DND-41 (cell line): ENCODE measurements at places on chromosomes 5 and 9.

GRCh38 chr5:59152701-59153245 lies 569.9 kb downstream of the RAB3C start:
- H3K27me3 ChIP-seq, result no peaks in the 10 kb centered on the region
- H3K4me3 ChIP-seq, result no peak overlapping the region
- no peak overlapping the region for H3K27ac ChIP-seq
- no peaks in the 10 kb centered on the region for H3K4me1 ChIP-seq
- no peaks in the 10 kb centered on the region for H3K36me3 ChIP-seq

GRCh38 chr5:72134226-72134899 lies 27.1 kb downstream of the MAP1B start:
- DNase-seq, result no peak
- no peaks in the 10 kb centered on the region for H3K4me1 ChIP-seq
- no peak overlapping the region for H3K4me3 ChIP-seq
- H3K36me3 ChIP-seq, result no peaks in the 10 kb centered on the region
- no peak overlapping the region for H3K27ac ChIP-seq
- peaks cover 22% of the 10 kb centered on the region for H3K27me3 ChIP-seq

- peaks cover 5% of the 10 kb centered on the region for H3K27me3 ChIP-seq
- no peak overlapping the region for H3K27ac ChIP-seq
- no peaks in the 10 kb centered on the region for H3K4me1 ChIP-seq
- H3K4me3 ChIP-seq, result no peak overlapping the region
- DNase-seq, result no peak
Observed at GRCh38 chr5:136028090-136028489, 698 bp upstream of the TGFBI start.

DNA sequence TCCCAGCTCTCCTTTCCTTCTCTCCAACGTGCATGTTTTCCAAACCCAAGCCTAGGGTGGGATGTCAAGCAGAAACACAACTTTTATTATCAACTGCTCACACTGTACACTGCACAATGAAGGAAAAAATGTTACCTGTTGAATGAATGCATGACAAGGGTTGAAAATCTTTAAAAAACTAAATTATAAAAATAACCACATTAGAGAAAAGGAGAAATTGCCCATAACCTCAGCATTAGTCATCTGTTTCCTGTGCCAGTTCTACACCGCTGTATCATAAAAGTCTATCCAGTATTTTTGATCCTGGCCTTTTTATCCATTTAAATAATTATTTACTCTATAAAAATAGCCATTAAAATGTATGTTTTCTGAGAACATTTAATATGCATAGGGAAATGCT lies 101.1 kb downstream of the APBA1 start:
- no peaks in the 10 kb centered on the region for H3K27me3 ChIP-seq
- no peak overlapping the region for H3K4me3 ChIP-seq
- DNase-seq, result no peak
- H3K4me1 ChIP-seq, result no peaks in the 10 kb centered on the region
- H3K36me3 ChIP-seq, result no peaks in the 10 kb centered on the region
- no peak overlapping the region for H3K27ac ChIP-seq

GRCh38 chr5:138466125-138466899 lies 1.0 kb downstream of the EGR1 start:
- H3K4me3 ChIP-seq, result peak overlapping the region; percentile 52
- peak overlapping the region; percentile 66; the same call in 1 of the 2 replicates for H3K27ac ChIP-seq
- H3K27me3 ChIP-seq, result no peaks in the 10 kb centered on the region
- DNase-seq, result no peak
- H3K4me1 ChIP-seq, result peaks cover 42% of the 10 kb centered on the region

- H3K36me3 ChIP-seq, result no peaks in the 10 kb centered on the region
- no peak for DNase-seq
- no peaks in the 10 kb centered on the region for H3K4me1 ChIP-seq
- no peak overlapping the region for H3K27ac ChIP-seq
- H3K27me3 ChIP-seq, result no peaks in the 10 kb centered on the region
Observed at GRCh38 chr9:116370556-116370955, 217.0 kb downstream of the PAPPA start.
